ENCODE measurements at places on chromosomes 5 and 9.
A peak's percentile ranks its signal among the peaks of the same experiment; 100 is the strongest.

DNA sequence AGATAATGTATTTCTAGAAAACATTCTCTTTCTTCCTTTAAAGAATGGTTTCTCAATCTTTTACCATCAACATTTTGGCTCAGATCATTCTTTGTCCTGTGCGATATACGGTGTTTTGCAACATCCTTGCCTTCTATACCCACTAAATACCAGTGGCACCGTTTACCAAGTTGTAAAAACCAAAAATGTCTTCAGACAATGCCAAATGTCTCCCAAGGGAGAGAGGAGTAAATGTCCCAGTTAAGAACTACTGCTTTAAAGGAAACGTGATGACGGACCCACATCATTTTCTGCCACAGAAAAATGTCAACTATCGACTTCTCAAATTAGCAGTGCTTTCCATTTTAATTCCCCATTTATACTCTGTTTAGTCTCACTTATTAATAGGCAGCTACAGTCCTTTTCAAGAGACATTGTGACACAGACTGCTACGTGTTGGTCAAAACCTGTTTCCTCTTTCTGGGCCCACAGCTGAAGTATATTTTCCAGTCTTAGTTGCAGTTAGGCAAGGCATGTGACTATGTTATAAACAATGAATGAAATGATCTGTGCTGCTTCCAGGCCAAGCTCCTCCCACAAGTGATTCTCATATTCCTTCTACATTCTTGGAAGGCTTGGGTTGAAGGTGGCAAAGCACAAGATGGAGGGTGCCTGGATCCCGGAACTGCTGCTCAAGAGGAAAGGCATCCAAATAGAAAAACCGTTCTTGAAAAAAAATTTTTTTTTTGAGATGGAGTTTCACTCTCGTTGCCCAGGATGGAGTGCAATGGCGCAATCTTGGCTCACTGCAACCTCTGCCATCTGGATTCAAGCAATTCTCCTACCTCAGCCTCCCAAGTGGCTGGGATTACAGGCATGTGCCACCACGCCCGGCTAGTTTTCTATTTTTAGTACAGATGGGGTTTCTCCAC, 8.8 kb downstream of the PRXL2C start:
- H3K27ac ChIP-seq, result no peak overlapping the region
- no peak overlapping the region for H3K4me3 ChIP-seq
- peak; percentile 87 for DNase-seq
- H3K36me3 ChIP-seq, result peaks cover 78% of the 10 kb centered on the region

DNA sequence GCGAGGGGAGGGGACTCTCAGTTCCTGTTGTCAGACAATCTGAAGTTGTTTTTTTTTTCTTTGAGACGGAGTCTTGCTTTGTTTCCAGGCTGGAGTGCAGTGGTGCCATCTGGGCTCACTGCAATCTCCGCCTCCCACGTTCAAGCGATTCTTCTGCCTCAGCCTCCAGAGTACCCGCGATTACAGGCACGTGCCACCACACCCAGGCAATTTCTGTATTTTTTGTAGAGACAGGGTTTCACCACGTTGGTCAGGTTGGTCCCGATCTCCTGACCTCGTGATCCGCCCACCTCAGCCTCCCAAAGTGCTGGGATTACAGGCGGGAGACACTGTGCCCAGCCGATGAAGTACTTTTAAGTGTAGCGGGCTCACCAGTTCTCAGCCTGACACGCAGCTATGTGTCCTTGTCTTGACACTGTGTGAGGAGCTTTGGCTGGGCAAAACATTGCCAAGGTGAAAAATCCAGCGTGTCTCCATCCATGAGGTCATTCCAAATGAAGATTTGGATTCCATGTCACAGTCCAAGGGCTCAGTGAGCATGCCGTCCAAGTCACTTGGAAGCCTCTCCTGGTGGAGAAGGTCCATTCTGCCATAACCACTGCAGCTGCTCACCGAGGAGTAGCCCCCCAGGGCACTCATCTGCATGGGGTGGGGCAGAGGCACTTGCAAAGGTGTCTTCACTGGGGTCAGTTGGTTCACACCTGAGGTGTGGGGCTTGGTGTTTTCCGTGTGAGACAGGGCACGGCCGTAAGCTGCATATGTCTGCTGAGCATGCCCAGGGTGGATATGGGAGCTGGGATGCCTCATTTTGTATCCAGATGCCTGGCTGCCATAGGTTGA, 32.0 kb downstream of the OR2V1 start:
- no peaks in the 10 kb centered on the region for H3K36me3 ChIP-seq
- DNase-seq, result no peak
- H3K4me3 ChIP-seq, result no peak overlapping the region
- no peaks in the 10 kb centered on the region for H3K4me1 ChIP-seq
- H3K27ac ChIP-seq, result no peak overlapping the region
- H3K27me3 ChIP-seq, result peaks cover 18% of the 10 kb centered on the region

GRCh38 chr9:69149321-69149807, 24.7 kb upstream of the TJP2 start:
- no peaks in the 10 kb centered on the region for H3K36me3 ChIP-seq
- H3K27me3 ChIP-seq, result no peaks in the 10 kb centered on the region
- H3K4me3 ChIP-seq, result no peak overlapping the region
- H3K4me1 ChIP-seq, result peaks cover 3% of the 10 kb centered on the region
- peak; percentile 63 for DNase-seq
- peak overlapping the region; percentile 43 for H3K27ac ChIP-seq

DNA sequence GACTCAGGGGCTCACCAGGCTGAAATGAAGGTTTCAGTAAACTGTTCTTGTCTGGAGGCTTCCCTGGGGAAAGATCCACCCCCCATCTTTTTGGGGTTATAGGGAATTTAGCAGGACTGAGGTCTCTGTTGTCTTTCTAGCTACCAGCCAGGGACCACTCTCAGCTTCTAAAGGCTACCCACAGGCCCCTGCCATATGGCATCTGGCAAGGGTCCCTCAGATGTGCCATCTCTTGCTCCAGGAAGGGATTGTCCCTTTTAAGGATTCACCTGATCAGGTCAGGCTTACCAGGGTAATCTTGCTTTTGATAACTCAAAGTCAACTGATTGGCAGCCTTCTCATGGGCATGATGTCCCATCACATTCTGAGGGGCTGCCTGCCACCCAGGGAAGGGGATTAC, 65.0 kb downstream of the NSUN2 start:
- no peak overlapping the region for H3K27ac ChIP-seq
- DNase-seq, result no peak
- H3K4me3 ChIP-seq, result no peak overlapping the region

- no peak overlapping the region for H3K27ac ChIP-seq
- DNase-seq, result no peak
- no peaks in the 10 kb centered on the region for H3K36me3 ChIP-seq
- no peaks in the 10 kb centered on the region for H3K27me3 ChIP-seq
- H3K4me1 ChIP-seq, result no peaks in the 10 kb centered on the region
Observed at GRCh38 chr9:78463750-78464149, 166.8 kb downstream of the PSAT1 start.

GRCh38 chr5:179834120-179834519, 13.4 kb downstream of the SQSTM1 start:
- H3K4me1 ChIP-seq, result peaks cover 30% of the 10 kb centered on the region
- H3K36me3 ChIP-seq, result peaks cover 78% of the 10 kb centered on the region
- H3K27me3 ChIP-seq, result no peaks in the 10 kb centered on the region
- no peak overlapping the region for H3K27ac ChIP-seq
- no peak overlapping the region for H3K4me3 ChIP-seq

DNA sequence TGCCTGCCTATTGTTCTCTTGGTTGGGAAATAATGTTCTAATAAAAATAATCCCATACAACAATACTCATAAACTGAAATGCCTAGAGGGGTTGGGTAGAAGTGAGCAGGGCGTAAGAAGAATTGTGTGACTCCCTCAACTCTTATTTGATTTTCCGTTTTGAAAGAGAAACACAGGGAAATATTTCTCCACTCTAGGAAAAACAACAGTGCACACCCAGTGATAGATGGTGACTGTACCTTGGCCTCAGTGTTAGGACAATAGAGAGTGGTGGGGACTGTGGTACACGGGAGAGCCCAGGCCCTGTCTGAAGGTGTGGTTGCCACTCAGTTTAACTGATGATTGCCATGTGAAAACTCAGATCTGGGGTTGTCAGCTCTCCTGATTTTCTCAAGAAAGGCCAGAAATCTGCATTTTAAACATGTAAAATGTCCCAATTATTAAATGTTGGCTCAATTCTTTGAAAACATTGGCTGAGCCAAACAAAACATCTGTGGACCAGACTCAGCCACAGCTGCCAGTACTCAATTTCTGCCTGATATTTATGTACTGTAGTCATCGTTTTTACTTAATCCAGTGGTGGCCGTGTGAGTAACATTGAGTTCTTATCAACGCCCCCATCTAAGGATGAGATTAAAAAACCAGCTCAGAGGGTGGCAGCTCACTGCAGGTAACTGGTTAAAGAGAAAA, 103.8 kb upstream of the ZNF618 start:
- no peaks in the 10 kb centered on the region for H3K4me1 ChIP-seq
- DNase-seq, result no peak
- H3K27me3 ChIP-seq, result peaks cover 57% of the 10 kb centered on the region

- H3K27ac ChIP-seq, result no peak overlapping the region
- no peak overlapping the region for H3K4me3 ChIP-seq
Observed at GRCh38 chr5:6737043-6737941, 24.1 kb downstream of the TENT4A start.

GRCh38 chr5:154473581-154474283, 4.3 kb downstream of the HAND1 start:
- H3K4me1 ChIP-seq, result peaks cover 35% of the 10 kb centered on the region
- peaks cover 98% of the 10 kb centered on the region for H3K27me3 ChIP-seq
- no peaks in the 10 kb centered on the region for H3K36me3 ChIP-seq

- DNase-seq, result no peak
- no peaks in the 10 kb centered on the region for H3K4me1 ChIP-seq
- H3K27me3 ChIP-seq, result peaks cover 4% of the 10 kb centered on the region
- no peak overlapping the region for H3K4me3 ChIP-seq
- no peaks in the 10 kb centered on the region for H3K36me3 ChIP-seq
Observed at GRCh38 chr5:21684992-21685391, 1168.2 kb downstream of the CDH12 start.

DNA sequence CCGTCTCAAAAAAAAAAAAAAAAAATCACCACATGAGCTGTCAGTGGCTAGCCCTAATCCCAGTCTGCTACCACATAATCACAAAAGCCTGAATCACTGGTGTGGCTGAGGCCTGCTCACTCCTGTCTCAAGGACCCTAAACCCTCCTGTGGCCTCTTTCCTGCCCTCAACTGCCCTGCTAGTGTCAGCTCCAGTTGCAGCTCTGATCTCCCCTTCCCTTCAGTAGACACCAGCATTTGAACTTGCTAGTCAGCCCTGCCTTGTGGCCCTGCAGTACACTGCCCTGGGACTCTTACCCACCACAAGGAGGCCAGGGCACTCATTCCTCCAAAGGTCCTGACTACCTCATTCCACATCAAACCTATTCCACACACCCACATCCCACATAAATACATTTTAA, 9.5 kb upstream of the P4HA2 start:
- no peak overlapping the region for H3K27ac ChIP-seq
- H3K27me3 ChIP-seq, result no peaks in the 10 kb centered on the region
- H3K36me3 ChIP-seq, result no peaks in the 10 kb centered on the region
- H3K4me3 ChIP-seq, result no peak overlapping the region
- peak; percentile 8 for DNase-seq

GRCh38 chr5:57635146-57635777, 152.7 kb upstream of the ACTBL2 start:
- H3K36me3 ChIP-seq, result no peaks in the 10 kb centered on the region
- peaks cover 5% of the 10 kb centered on the region for H3K27me3 ChIP-seq
- no peaks in the 10 kb centered on the region for H3K4me1 ChIP-seq

- H3K27ac ChIP-seq, result no peak overlapping the region
- H3K4me3 ChIP-seq, result no peak overlapping the region
- H3K27me3 ChIP-seq, result no peaks in the 10 kb centered on the region
- DNase-seq, result no peak
- no peaks in the 10 kb centered on the region for H3K36me3 ChIP-seq
Observed at GRCh38 chr5:90809311-90810056, 250.9 kb downstream of the ADGRV1 start.

- H3K27me3 ChIP-seq, result peaks cover 58% of the 10 kb centered on the region
- peak; percentile 54 for DNase-seq
- H3K4me3 ChIP-seq, result no peak overlapping the region
- H3K4me1 ChIP-seq, result no peaks in the 10 kb centered on the region
Observed at GRCh38 chr5:178325679-178326373, 93.2 kb upstream of the PHYKPL start.

- H3K4me3 ChIP-seq, result no peak overlapping the region
- H3K27me3 ChIP-seq, result no peaks in the 10 kb centered on the region
- H3K4me1 ChIP-seq, result no peaks in the 10 kb centered on the region
- no peaks in the 10 kb centered on the region for H3K36me3 ChIP-seq
- no peak overlapping the region for H3K27ac ChIP-seq
Observed at GRCh38 chr5:84673785-84674184, 289.1 kb upstream of the EDIL3 start.

DNA sequence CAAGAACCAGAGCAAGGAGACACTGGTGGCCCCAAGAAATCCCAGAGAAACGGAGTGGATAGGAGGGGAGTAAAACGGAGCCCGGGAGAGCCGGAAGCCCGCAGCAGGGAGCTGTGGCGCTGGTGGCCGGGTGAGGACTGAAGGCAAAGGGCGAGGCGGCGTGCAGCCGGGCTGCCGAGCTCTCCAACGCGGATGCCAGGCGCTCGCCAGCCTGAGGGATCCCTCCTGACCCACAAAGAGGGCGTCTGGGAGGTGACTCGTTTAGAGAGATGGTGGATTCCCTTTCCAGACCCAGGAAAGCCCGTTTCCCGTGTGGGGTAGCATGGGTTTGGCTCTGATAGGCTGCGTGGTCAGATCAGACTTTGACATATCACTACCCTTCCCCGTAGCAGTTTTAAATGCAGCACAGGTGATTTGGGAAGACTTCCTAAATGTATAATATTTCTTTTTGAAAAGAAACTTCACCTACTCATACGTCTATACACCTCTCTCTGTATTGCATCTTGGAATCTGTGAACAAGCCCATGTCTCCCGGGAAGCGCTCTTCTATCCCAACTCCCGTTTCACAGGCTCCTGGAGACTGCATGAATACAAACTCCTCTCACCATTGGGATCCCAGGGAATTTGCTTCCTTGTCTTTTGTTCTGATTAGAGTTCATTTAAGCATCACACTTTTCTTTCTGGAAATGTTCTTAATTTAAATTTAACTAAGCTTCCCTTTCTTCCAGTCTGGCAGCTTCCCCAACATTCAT, 158.1 kb downstream of the C9orf152 start:
- peaks cover 5% of the 10 kb centered on the region for H3K36me3 ChIP-seq
- peak overlapping the region; percentile 79 for H3K27ac ChIP-seq
- no peaks in the 10 kb centered on the region for H3K27me3 ChIP-seq
- DNase-seq, result peak; percentile 50
- peaks cover 12% of the 10 kb centered on the region for H3K4me1 ChIP-seq

- H3K4me3 ChIP-seq, result peak overlapping the region; percentile 59
- DNase-seq, result peak; percentile 87
- peak overlapping the region; percentile 91 for H3K27ac ChIP-seq
- peaks cover 4% of the 10 kb centered on the region for H3K4me1 ChIP-seq
Observed at GRCh38 chr5:43007911-43008362, 32.2 kb downstream of the ANXA2R start.

GRCh38 chr5:107698286-107698685, 27.5 kb upstream of the EFNA5 start:
- no peak overlapping the region for H3K4me3 ChIP-seq
- no peak for DNase-seq
- no peak overlapping the region for H3K27ac ChIP-seq
- no peaks in the 10 kb centered on the region for H3K36me3 ChIP-seq
- no peaks in the 10 kb centered on the region for H3K4me1 ChIP-seq

- no peak overlapping the region for H3K27ac ChIP-seq
- H3K27me3 ChIP-seq, result peaks cover 19% of the 10 kb centered on the region
- no peak for DNase-seq
- H3K4me3 ChIP-seq, result no peak overlapping the region
- no peaks in the 10 kb centered on the region for H3K4me1 ChIP-seq
- H3K36me3 ChIP-seq, result no peaks in the 10 kb centered on the region
Observed at GRCh38 chr5:159704160-159704559, 212.1 kb upstream of the ADRA1B start.
